Left ventricle myocardium superior (tissue), 1 donor: ENCODE measurements at places on chromosomes 3 and 15. TPM values are rescaled to one million over a fixed set of nuclear protein-coding genes. Genes with fewer than 3 reads are reported as not detected.

Gene ITPKA
- total RNA-seq: 6.0 TPM

Gene ALDH1A2
- 10.4 TPM for total RNA-seq

Gene IL17RD
- total RNA-seq: 4.4 TPM

Gene OGG1
- 8.8 TPM for total RNA-seq

Gene POLG
- total RNA-seq: 39.5 TPM

Gene ACP3
- 1.1 TPM for total RNA-seq

Gene MOBP
- total RNA-seq: not detected

- DNase-seq: no peak
These were observed 10.5 kb downstream of the LOXL1 start for GRCh38 chr15:73936588-73937290.

DNA sequence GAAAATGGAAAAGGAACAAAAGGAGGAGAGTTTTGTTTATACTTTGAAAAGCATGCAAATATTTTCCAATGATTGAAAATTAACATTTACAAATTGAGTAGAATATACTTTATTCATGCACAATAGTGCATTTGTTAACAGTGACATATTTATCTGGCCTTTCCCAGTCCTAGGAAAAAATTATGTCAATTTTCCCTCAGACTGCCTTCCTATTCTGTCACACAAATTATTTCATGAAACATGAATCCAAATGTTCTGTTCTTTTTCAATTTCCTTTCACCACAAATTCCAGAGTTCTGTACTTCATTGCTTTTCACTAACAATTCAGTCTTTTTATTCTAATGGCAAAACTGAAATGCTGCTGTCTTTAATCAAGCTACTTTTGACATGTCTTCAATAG is 945.1 kb downstream of the ROBO1 start:
- no peak for DNase-seq

DNA sequence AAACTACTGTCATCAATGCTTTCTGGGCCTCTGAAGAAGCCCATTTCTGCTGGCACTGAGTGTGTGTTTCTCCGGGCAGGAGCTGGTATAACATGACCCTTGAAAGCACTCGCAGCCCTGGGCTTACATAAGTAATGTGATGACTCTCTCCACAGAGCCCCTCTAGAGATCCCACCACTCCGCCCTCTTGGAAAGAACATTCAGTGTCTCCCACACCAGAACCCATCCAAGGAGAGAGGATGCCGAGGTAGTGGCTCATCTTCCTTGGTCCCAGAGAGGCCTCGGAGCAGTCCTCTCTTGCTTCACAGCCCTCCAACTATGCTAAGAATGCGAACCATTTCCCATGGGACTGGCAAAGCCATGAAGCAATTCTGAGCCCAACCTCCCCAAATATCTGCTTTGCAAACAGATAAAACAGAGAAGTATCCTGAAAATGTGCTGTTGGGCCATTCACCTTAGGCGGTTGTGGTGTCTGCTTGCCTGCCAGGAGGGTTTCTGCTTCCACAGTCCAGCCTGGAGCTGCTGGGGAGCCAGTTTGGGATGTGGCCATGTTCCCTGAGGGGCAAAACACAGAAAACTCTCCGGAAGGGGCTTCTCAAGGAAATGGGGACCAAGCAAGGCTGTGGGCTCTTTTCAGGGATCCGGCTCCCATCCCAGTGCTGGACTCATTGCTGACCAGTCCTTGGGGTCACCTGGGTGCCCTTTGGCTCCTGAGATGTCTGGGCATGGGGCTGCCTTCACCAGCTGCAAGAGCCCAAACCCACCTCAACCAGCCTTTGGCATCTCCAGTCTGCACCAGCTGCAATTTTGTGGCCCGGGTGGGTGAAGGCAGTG is 47.3 kb downstream of the AMOTL2 start:
- no peak for DNase-seq

- DNase-seq: no peak
These were observed 25.8 kb upstream of the SCAANT1 start for GRCh38 chr3:63937661-63938651.

- DNase-seq: no peak
These were observed 18.6 kb downstream of the SAMD7 start for GRCh38 chr3:169929830-169930519.

- DNase-seq: no peak
These were observed 529.0 kb upstream of the NECTIN3 start for GRCh38 chr3:110542552-110543150.

DNA sequence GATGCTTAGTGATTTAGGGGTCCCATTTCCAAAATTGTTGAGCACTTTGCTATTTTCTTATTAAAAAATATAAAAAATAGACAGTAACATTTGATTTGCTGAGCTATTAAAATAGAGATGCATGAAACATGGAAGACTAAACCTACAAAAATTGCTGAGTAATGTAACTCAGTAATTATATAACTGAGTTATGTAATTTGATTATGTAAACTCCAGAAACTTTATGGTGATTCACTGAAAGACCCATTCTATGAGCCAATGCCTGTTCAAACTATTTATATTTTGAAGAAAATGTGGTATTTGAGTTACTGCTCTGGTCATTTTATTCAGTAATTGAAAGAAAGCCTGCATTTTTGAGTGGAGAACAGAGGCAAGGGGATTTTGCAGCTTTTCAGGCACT is 1221.5 kb upstream of the ALCAM start:
- DNase-seq: no peak
